NCI-H2029 (cell line): ENCODE measurements at places on chromosomes 11 and 22.

DNA sequence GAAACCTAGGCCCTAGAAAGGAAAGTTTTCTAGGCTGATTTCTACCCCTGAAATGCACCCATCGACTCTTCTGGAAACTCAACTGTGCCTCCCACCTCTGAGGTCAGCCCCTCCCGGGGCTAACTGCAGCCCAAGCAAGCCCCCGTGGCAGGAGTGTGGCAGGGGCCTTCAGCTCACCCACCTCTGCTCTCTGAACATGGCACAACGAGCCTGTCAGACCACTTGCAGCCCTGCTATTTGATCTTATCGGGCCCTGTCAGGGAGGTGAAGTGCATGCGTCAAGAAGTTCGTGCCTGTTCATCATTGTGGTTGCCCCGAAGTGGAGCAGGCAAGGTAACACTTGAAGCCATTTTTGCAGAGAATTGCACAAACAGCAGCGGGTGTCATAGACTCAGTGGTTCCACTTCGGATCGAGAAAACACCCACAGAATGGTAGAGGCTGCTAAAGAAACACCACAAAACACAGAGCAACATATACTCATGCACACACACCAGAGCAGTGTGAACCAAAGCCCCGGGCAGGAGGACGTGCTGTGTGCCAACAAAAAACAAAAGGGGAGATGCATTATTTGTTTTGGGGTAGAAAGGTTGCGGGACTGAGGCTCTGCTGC, 262.7 kb downstream of the ETS1 start:
- no peak for DNase-seq

- no peak for DNase-seq
These were observed 71.2 kb upstream of the TP53AIP1 start for GRCh38 chr11:129013737-129014475.

DNA sequence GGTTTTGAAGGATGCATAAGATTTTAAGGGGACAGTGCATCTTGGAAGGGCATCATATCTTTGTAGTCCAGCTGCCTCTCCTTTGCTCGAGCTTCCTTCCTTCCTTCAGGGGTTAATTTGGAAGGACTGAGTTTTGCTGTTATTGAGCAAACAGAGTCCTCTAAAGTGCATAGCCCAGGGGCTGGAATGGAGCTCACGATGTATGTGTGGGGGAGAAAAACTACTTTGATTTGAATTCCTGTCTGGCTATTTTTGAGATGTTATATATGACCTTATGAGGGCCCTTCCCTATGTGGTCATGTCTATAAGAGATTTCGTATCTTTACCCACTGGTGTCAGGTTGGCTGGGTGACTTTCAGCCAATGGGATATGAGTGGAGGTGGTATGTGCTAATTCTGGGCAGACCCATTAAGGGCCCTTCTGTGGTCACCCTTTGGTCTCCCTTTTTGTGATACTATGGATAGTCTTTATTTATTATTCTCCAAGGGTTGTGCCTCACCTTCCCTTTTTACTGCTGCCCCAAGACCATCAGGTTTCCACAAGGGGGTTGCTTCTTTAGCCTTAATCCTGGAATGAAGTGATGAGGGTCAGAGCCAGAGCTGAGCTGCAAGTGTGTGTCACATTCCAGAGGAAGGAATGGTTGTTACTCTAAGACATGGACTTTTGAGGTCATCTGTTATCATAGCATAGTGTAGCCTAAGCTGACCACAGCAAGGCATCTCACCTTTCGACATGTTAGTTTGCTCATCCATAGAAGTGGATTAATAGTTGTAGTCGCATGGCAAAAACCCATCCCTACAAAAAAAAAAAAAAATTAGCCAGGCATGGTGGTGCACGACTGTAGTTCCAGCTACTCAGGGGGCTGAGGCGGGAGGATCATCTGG, 54.6 kb downstream of the LRRC74B start:
- DNase-seq: no peak

- no peak for DNase-seq
These were observed 3.9 kb upstream of the MICAL2 start for GRCh38 chr11:12106501-12106900.

- no peak for DNase-seq
These were observed 28.2 kb downstream of the PHLDB1 start for GRCh38 chr11:118635642-118636041.

- peak; percentile 44 for DNase-seq
These were observed 26.6 kb downstream of the SC5D start for GRCh38 chr11:121318848-121319834.

GRCh38 chr22:49619301-49619700, 208.4 kb downstream of the BRD1 start:
- DNase-seq: no peak

- no peak for DNase-seq
These were observed 56.9 kb downstream of the ATG16L2 start for GRCh38 chr11:72871119-72871518.
